ENCODE measurements at places on chromosomes 11 and 22.
A peak's percentile ranks its signal among the peaks of the same experiment; 100 is the strongest.

GRCh38 chr22:19149991-19150390 is at the start of gene GSC2:
Gene GSC2, minus strand, starts transcription at chr22:19150292. Its CDS starts 9 bp downstream, at chr22:19150283.
- no peak for DNase-seq

- DNase-seq = no peak
These were observed 70.3 kb upstream of the GRK2 start for GRCh38 chr11:67195971-67196456.

- DNase-seq = no peak
These were observed 24.0 kb upstream of the ELF5 start for GRCh38 chr11:34537636-34538035.

DNA sequence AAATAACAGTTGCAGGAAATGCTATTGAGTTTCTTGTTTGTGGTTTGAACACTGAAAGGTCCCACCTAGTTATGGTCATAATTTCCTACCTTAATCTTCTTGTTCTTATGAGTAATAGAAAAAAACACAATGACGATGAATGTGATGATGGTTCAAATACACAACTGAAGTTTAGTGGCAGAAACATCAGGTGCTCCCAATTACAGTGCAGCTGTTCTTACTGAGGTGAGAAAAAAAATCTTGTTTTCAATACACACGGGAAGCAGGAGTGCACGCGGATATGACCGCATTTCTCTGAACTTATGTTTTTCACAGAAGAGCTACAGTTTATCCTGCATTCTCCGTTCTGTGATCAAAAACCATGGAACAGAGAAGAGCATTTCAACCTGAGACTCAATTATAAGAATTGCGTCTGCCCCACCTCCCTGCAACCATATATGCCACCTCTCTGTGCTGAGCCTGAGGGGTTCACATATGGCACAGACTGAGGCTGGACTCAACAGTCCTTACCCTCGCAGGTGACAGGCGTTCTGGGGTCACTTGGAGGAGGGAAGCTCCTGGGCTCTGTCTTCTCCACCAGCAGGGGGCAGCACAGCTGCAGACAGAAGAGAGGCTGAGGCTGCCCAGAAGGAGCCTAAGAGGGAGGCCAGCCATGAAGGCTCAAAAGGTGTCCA is 99.7 kb upstream of the IGLL5 start:
- peak; percentile 59 for DNase-seq

DNA sequence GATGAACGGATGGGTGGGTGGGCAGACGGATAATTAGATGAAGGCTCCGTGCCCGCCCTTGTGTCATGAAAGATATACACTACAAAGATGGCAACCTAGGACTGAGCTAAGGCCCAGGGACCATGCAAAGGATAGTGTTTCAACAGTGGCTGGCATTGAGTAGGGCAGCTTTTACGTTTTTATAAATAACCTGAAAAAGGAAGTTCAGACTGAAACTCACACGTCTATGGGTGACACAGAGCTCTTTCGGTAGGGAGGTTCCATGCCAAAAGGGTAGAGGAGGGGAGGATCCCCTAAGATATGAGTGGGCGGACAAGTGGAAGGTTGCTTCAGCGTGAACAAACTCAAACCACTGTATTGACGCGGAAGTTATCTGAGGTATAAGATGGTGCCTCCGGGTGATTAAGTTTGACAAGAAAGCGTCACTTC is 90.5 kb downstream of the UBASH3B start:
- DNase-seq = no peak

DNA sequence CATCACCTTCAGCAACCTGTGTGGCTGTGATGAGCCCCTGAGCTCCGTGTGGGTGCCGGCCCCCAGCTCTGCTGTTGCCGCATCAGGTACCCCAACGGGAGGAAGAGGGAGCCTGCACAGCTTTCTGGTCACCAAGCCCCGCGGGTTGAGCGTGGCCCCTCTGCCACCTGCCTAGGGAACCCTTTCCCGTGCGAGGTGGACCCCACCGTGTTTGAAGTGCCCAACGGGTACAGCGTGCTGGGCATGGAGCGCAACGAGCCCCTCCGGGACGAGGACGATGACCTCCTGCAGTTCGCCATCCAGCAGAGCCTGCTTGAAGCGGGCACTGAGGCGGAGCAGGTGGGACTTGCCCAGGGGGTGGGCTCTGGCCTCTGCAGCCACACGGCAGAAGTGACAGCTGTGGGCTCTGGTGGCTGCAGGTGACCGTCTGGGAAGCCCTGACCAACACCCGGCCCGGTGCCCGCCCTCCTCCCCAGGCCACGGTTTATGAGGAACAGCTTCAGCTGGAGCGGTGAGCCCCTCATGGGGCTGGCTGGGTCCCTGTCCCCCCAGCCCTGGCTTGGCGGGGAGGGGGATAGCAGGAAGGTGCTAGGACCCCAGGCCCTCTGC is 1.9 kb upstream of the SSH3 start:
- DNase-seq = no peak

DNA sequence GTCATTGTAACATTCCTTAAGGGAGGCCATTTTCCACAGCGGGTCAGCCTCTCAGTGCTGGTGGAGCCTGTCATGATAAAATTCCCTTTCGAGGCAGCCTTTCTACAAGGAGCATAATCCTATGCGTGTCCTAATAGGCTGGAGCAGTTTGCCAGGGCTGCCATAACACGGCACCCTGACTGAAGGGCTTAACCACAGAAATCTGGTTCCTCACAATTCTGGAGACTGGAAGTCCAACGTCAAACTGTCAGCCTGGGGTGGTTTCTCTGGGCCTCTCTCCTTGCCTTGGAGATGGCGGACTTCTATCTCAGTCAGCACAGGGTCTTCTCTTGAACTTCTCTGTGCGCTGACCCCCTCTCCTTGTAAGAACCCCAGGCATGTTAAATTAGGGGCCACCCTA is 1.4 kb upstream of the RGL4 start:
- no peak for DNase-seq

DNA sequence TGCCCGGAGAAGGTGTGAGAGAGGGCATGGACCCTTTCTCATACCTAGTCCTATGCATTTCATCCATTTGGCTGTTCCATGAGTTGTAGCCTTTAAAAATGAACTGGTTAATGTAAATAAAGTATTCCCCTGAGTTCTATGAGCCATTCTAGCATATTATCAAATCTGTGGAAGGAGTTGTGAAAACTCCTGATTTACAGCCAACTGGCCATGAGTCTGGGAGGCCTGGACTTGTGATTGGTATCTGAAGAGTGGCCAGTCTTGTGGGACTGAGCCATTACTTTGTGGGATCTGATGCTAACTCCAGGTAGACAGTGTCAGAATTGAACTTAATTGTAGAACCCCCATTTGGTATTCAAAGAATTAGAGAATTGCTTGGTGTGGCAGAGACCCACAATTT is 48.4 kb downstream of the FAM118A start:
- DNase-seq = no peak

DNA sequence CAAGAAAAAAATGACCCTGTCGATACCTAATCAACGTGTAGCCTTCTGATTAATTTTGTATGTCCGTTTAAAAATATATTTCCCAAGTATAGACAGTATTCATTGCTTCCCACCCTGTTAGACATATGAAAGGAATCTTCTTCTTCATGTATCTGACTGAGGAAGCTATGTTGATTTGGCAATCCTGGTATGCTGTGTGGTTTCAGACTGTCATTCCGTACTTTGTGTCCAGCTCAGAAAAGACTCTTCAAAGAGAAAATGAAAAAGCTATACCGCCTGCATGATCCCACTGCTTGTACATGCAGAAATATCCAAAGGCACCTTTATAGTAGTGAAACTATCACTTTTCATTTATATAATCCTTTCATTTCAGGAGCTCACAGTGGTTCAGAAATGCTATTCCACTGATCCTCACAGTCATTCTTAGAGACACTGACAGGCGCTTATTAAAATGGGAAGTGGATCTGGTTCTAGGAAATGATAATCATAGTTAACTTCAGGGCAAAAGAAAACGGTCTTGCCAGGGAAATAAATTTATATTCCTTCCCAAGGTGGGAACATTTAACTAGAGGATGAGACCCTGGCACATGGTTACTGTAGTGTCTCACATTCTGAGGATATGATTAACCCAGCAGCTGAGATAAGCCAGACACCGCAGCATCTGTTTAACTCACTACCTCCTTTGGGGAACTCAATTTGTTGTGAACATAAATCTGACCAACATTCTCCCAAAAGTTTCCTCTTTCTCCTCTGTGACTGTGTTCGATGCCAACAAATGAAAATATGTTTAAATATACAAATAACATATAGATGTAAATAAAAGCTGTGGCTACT is 599.2 kb upstream of the LUZP2 start:
- no peak for DNase-seq

- no peak for DNase-seq
These were observed 59.8 kb upstream of the B3GAT1 start for GRCh38 chr11:134471716-134472455.

DNA sequence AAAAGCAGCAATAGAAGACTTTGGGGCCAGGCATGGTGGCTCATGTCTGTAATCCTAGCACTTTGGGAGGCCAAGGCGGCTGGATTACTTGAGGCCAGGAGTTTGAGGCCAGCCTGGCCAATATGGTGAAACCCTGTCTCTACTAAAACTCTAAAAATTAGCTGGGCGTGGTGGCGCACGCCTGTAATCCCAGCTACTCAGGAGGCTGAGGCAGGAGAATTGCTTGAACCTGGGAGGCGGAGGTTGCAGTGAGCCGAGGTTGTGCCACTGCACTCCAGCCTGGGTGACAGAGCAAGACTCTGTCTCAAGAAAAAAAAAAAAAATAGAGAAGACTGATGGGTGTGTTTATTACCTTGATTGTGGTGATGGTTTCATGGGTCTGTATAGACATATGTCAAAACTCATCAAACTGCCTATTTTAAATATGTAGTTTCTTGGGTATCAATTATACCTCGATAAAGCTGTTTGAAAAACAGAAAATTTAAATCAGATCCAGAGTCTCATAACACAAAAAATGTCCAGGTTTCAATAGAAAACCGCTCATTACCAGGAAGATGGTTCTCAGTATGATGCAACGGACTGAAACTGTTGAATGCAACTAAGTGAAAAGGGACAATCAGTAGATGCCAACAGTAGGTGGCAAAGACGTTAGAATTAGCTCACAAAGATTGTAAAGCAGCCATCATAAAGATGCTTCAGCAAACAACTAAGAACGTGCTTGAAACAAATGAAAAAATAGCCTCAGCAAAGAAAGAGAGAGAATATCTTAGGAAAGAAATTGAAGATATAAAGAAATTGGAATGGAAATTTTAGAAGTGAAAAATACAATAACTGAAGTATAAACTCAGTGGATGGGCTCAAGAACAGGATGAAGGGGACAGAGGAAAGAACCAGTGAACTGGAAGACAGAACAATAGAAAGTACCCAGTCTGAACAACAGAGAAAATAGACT is 33.1 kb upstream of the SEPTIN5 start:
- DNase-seq = no peak

DNA sequence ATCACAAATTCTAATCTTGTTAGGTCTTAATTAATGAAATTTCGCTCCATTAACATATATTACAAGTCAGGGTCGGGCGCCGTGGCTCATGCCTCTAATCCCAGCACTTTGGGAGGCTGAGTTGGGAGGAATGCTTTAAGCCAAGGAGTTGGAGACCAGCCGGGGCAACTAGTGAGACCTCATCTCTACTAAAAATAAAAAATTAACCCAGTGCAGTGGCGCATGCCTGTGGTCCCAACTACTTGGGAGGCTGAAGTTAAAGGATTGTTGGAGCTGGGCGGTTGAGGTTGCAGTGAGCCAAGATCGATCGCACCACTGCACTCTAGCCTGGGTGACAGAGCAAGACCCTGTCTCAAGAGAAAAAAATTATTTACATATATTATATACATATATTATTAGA is 1.9 kb downstream of the TMA7B start:
- DNase-seq = no peak

DNA sequence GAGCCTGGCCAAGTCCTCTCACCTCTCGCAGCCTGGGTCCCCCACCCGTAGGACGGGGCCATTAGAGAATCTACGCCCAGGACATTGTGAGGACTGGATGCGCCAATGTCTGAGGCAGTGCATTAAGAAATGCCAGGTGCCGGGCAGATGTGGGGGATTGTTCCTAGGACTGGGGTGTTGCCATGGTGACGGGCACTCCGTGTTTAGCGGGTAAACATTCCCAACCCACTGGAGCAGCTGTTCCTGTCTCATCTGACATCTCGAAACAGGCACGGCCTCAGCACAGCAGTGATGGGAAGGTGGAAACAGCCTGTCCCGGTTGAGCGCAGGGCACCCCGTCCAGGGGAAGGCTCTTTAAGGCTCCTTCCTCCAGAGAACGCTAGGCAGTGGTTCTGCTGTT is 99.6 kb upstream of the RTL6 start:
- DNase-seq = no peak

- peak; percentile 24 for DNase-seq
These were observed 32.7 kb upstream of the GLYATL1B start for GRCh38 chr11:59053387-59053786.

DNA sequence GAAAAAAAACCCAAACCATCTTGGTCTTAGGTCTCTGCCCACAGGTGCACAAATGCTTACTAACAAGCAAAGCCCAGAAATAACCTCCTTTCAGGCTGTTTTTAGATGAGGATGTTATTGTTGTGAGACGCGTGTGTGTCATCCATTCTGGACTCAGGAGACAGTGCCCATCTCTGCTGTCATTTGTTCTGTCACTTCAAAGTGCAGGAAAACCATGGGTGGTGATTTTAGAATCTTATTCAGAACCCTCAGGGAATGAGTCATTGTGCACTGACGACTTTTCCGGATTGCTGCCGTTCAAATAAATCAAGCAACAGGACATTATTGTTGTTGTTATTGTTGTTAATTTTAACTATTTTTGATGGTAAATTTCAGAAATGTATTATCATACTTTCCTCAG is 110.3 kb downstream of the LRRC32 start:
- DNase-seq = no peak

DNA sequence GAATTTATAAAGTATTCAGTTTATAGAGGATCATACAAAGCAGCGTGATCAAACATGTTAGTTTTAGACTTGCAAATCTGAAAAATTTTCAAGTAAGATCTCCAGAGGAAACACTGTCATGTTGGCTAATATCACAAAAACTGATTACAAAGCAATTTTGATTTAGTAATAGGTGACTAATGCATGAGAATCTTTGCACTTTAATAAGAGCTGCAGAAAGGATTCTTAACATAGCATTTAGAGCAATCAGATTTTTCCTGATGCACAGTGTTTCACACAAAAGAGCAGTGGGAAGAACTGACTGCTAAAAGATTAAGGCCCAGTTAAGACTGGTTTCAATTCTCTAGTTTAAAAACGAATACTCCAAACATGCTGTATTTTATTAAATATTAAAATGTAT is 321.2 kb downstream of the GUCY1A2 start:
- no peak for DNase-seq

GRCh38 chr22:35597692-35598395 is 19.3 kb downstream of the MB start:
- DNase-seq = no peak

- DNase-seq = no peak
These were observed 6.6 kb upstream of the MRGPRG start for GRCh38 chr11:3225159-3225758.

DNA sequence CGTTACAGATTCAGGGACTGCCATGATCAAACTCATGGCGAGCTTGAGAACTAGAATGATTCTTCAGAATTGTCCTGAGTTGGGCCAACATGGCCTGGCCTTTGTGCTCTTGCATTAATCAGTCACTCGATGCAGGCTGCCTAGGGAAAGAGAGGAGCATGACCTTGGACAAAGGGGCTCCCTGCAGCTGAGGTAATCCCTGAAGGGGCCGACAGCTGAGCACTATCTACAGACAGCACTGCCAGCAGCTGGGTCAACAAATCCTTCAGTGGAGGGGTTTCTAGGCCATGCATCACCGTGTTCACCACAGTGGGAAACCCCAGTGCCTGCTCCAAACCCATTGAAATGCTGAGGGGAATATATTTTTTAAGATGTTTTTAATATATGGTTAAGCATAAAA is 159.5 kb upstream of the POU2AF2 start:
- DNase-seq = no peak
